ENCODE measurements at places on chromosomes 7 and 10.

GRCh38 chr7:299169-299568 is 9.2 kb downstream of the FOXL3 start:
- no peak for DNase-seq

- DNase-seq, result no peak
Measured at GRCh38 chr7:80307227-80307856, 172.7 kb downstream of the GNAI1 start.

- no peak for DNase-seq
Measured at GRCh38 chr10:110349831-110350230, 45.1 kb upstream of the SMNDC1 start.

DNA sequence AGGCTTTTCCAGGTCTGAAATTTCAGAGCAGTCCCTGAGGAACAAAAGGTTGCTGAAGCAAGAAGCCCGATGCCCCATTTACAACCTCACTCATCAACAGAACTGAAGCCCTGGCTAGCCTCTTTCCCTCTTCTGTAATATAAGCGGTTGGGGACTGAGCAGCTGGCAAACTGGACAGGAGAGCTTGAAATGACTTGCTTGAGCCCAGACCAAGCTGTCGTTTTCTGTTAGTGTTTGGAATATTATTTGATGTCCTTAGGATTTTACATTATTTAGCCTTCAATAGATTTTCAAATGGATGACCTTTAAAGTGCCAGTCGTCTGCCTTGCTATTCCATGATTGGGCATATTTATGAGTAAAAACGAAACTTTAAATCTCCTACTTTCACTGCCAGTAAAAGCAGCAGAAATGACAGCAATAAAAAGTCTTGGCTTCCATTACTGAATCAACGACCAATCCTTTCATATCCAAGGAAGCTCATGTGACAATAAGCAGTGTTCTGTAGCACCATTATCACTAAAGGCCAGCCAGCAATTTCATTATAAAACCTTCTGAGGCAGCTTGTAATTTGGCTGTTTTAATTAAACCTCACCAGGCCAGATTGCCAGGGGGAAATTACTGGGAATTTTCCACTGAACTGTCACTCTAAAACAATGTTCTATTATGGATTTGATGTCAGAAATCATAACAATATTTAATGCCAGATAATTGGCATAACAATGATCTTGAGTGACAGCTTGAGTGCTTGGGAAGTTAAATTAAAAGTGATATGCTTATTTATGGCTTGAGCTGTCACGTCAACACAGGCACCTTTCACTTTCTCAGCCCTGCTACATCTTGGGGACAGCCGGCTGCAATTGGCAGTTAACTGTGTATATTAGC is 85.9 kb downstream of the LSMEM1 start:
- no peak for DNase-seq

- DNase-seq, result no peak
Measured at GRCh38 chr10:26841733-26842317, 18.9 kb downstream of the ABI1 start.

GRCh38 chr10:90732581-90732980 is 125.3 kb downstream of the HTR7 start:
- DNase-seq, result no peak

- DNase-seq, result no peak
Measured at GRCh38 chr10:84108797-84109196, 30.5 kb upstream of the GHITM start.

- no peak for DNase-seq
Measured at GRCh38 chr7:55361560-55361959, 3.6 kb upstream of the LANCL2 start.

GRCh38 chr10:112842832-112843360 is 107.2 kb upstream of the TCF7L2 start:
- DNase-seq, result peak; percentile 22

GRCh38 chr10:69742356-69742695 is 59.4 kb upstream of the COL13A1 start:
- no peak for DNase-seq

- peak; percentile 30 for DNase-seq
Measured at GRCh38 chr7:126659124-126659523, 593.6 kb downstream of the GRM8 start.

- DNase-seq, result no peak
Measured at GRCh38 chr7:437329-438251, 82.1 kb downstream of the PDGFA start.

GRCh38 chr10:7243139-7243538 is 167.7 kb downstream of the SFMBT2 start:
- DNase-seq, result no peak

Measured in GM20000 (cell line).